CD4-positive, alpha-beta memory T cell (primary cell): ENCODE measurements at places on chromosomes 11 and 22. TPM values are rescaled to one million over a fixed set of nuclear protein-coding genes. Genes with fewer than 3 reads are reported as not detected.

OR10A2 gene
- polyA plus RNA-seq, result not detected

PATE1 gene
- not detected for polyA plus RNA-seq

JRKL gene
- polyA plus RNA-seq, result 1.9 TPM

OR5AP2 gene
- polyA plus RNA-seq, result not detected

KRTAP5-10 gene
- polyA plus RNA-seq, result not detected

DCPS gene
- polyA plus RNA-seq, result 48.0 TPM

CCDC116 gene
- polyA plus RNA-seq, result not detected

MMP3 gene
- not detected for polyA plus RNA-seq

KIRREL3 gene
- polyA plus RNA-seq, result not detected

DNAJB7 gene
- polyA plus RNA-seq, result not detected

ANKK1 gene
- 0.24 TPM for polyA plus RNA-seq

TRIM44 gene
- 34.7 TPM for polyA plus RNA-seq

PPFIA1 gene
- 19.5 TPM for polyA plus RNA-seq

ABCC8 gene
- polyA plus RNA-seq, result not detected

CDC42EP1 gene
- polyA plus RNA-seq, result not detected

TYR gene
- not detected for polyA plus RNA-seq

MCHR1 gene
- polyA plus RNA-seq, result not detected

UPK3A gene
- polyA plus RNA-seq, result not detected

PRG3 gene
- not detected for polyA plus RNA-seq

MS4A1 gene
- 1.0 TPM for polyA plus RNA-seq

TENM4 gene
- 0.25 TPM for polyA plus RNA-seq

SELENOH gene
- polyA plus RNA-seq, result 223 TPM

TTC36 gene
- 0.49 TPM for polyA plus RNA-seq

OR51B2 gene
- not detected for polyA plus RNA-seq

OTOG gene
- polyA plus RNA-seq, result not detected

SLC25A18 gene
- polyA plus RNA-seq, result not detected

CD3E gene
- polyA plus RNA-seq, result 999 TPM

INS gene
- not detected for polyA plus RNA-seq

MS4A14 gene
- polyA plus RNA-seq, result not detected
